ENCODE measurements at places on chromosomes 11 and 22. TPM values are rescaled to one million over a fixed set of nuclear protein-coding genes. Genes with fewer than 3 reads are reported as not detected.

GRCh38 chr11:109739379-109739778 lies 317.4 kb downstream of the C11orf87 start:
- no peak for DNase-seq

DNA sequence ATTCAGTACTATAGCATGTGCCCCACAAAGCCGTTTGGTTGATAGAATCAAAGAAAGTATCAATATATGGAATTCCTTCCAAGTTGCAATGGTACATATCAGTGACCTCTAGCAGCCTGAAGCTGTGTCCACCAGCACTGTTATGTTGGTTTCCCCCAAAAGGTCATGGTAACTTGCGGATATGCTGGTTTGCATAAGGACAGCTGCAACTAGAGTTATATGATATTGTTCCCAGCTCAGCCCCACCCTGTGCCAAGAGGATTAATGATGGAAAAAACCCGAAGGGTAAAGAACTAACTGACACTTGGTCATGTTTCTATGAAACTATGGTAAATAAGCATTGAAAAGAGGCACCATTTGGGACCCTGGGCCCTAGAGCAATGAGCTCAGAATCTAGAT lies 93.5 kb downstream of the PDHX start:
- no peak for DNase-seq

Gene PTPMT1
- polyA plus RNA-seq: 22.5 TPM

GRCh38 chr22:45185718-45186514 lies 22.2 kb downstream of the NUP50 start:
- no peak for DNase-seq

Gene SF3A1
- polyA plus RNA-seq: 16.2 TPM

GRCh38 chr11:14973621-14974514 lies 1.7 kb upstream of the CALCA start:
- DNase-seq: no peak

GRCh38 chr22:28074526-28074925 lies 155.5 kb upstream of the PITPNB start:
- no peak for DNase-seq

Gene MAPK8IP2
- 0.57 TPM for polyA plus RNA-seq

Gene OR10D3
- not detected for polyA plus RNA-seq

Gene OR8D1
- not detected for polyA plus RNA-seq

DNA sequence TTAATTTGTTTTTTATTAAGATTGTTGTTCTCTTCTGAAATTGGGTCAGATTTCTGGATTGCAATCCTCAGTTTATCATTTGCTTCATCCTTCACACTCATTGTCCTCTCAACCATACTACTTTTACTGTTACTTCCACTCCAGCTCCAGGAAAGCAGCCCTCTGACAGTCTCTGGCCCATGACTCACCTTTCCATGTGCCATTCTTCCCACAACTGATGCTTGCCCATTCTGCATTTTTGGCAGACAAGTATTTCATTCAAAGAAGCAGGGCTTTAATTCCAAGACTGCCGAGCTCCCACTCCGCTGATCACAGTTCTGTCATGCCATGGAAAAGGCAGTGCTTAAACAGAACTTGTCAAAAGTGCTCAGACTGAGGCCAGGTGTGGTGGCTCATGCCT lies 139.2 kb downstream of the WNT11 start:
- DNase-seq: no peak

DNA sequence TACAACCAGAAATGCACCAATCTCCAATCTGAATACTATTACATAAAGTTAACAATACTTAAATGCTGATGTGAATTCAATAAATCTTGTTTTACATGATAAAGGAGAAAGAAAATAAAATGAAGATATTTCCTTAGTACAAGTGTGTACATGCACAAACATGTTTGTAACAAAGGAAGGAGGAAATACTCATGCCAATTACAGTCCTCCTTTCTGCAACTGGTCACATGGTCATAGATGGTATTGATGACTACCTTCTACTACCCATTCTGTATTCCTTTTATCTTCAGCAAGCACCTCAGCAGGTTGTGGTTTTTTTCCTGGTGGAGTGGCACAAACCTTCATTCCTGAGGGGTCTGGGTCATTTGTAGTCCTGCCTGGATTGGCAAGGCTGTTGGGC lies 214.2 kb upstream of the GUCY1A2 start:
- DNase-seq: no peak

Gene RASGRP2
- 69.6 TPM for polyA plus RNA-seq

DNA sequence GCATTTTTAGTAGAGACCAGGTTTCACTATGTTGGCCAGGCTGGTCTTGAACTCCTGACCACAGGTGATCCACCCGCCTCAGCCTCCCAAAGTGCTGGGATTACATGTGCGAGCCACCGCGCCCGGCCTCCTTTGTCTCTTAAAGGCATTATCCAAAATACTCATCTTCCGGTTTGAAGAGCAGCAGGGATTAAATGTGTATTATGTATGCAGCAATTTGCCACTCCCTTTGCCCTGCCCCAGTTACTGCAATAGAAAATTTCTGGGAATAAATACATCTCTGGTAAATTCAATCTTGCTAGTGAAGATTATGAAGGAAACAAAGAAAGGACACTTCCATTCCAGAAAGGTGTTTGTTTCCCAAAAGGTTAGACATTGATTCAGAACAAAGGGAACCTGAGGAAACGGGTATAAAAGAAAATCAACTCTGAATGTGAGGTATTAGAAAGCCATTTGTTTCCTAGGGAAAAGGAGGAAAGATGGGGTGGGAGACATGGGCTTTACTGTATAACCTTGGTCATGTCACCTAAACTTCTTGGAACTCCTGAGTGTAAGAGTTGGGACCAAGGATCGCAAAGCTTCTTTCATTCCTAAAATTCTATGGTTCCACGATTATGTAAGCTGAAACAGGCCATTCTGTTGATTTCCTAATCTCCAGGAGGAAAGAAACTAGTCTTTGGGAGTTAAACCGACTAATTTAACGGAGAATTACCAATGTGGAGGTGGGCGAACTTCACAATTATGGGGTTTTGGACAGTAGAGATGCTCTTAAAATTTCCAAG lies 959 bp upstream of the HIPK3 start:
- DNase-seq: no peak

GRCh38 chr11:69186316-69187260 lies 30.9 kb downstream of the SMIM38 start:
- DNase-seq: no peak
